ENCODE measurements at places on chromosomes 7 and 10.
A peak's percentile ranks its signal among the peaks of the same experiment; 100 is the strongest.

DNA sequence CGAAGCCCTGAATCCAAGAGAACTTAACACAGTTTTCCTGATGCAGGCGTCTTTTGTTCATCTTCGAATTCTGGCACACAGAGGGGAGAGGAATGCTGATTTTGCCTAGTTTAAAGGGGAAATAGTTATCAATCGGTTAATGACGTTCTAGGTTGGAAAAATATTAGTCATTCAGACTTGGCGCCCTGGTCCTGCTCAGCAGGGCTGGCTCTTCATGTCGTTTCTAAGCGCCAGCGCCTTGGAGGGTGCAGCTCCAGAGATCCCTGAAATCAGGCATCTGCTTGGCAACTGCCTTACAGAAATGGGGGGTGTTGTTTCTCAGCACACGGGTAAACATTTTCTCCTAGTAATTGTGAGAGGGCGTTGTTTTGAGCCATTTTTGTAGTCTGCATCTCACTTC is 1.3 kb upstream of the PRTFDC1 start:
- DNase-seq, result peak; percentile 73

DNA sequence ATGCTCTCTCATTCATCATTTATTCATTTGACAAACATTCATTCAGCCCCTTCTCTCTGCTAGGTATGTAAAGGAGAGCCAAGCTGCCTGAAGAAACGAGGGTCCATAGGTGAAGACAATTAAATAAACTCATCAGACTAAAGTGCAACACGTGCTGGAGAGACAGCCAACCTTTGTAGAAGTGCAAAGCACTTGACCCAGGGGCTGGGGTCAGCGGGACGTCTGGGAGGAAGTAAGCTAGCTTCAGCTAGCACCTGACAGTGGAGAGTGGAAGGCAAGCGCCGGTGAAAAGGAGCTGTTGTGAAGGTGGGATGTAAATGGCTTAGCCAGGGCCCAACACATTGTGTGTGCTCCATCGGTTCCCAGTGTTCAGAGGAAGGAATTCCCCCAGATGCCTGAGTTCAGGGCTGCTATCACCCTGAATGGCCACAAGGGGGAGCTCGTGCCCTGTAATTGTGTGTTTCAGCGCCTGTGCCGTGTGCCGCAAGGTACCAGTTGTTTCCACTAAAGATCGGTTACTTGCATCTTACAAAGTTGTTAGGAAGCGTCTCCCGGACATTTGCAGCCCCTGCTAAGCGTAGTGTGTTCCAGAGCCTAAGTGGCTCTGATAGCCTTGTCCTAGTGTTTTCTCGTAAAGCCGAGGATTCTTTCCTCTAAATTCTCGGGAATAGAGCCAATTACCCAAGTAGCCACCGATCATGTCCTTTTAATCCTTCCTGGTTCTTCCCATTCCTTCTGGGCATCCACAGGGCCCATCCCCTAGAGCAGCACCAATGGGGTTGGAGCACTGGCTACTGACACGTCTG is 30.6 kb downstream of the TLX1 start:
- DNase-seq, result peak; percentile 71

- no peak for DNase-seq
Observed at GRCh38 chr7:22181663-22182062, 175.3 kb downstream of the RAPGEF5 start.

- DNase-seq, result no peak
Observed at GRCh38 chr7:129751916-129752315, 140.4 kb downstream of the NRF1 start.

DNA sequence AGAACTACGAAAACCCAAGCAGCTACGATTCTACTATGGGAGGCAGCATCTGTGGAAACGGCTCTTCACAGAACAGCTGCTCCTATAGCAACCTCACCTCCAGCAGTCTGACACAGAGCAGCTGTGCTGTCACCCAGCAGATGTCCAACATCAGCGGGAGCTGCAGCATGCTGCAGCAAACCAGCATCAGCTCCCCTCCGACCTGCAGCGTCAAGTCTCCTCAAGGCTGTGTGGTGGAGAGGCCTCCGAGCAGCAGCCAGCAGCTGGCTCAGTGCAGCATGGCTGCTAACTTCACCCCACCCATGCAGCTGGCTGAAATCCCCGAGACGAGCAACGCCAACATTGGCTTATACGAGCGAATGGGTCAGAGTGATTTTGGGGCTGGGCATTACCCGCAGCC is 81.6 kb upstream of the SAMD8 start:
- no peak for DNase-seq

- peak; percentile 40 for DNase-seq
Observed at GRCh38 chr10:22341190-22341925, 3.9 kb upstream of the SPAG6 start.

DNA sequence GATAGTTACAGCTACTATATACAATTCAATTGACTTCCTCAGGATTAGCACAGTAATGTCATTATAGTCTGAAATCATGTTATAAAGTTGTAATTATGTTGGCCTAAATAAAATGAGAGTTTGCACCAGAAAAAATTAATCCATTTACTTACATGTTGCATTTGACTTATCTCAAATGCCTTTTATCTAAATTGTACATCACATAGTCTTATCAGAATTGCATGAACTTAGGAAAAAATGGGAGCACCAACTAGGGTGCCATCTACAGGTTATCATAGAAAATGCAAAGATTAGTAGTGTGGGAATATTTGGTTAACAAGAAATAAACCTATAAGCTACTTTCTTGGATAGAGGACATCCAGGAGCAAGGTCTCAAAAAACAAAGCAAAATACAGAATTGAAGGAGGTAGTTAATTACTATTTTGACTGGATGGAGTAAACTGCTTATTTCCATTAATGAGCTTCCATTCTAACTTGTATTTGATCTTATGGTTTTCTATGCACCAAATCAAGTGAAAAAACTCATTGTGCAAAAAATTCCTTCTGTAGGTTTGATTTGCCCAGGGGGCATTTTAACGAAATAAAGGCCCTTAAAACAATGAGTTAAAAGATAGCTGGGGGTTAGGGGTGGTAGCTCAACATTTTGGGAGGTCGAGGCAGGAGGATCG is 60.0 kb upstream of the ORC5 start:
- peak; percentile 51 for DNase-seq

DNA sequence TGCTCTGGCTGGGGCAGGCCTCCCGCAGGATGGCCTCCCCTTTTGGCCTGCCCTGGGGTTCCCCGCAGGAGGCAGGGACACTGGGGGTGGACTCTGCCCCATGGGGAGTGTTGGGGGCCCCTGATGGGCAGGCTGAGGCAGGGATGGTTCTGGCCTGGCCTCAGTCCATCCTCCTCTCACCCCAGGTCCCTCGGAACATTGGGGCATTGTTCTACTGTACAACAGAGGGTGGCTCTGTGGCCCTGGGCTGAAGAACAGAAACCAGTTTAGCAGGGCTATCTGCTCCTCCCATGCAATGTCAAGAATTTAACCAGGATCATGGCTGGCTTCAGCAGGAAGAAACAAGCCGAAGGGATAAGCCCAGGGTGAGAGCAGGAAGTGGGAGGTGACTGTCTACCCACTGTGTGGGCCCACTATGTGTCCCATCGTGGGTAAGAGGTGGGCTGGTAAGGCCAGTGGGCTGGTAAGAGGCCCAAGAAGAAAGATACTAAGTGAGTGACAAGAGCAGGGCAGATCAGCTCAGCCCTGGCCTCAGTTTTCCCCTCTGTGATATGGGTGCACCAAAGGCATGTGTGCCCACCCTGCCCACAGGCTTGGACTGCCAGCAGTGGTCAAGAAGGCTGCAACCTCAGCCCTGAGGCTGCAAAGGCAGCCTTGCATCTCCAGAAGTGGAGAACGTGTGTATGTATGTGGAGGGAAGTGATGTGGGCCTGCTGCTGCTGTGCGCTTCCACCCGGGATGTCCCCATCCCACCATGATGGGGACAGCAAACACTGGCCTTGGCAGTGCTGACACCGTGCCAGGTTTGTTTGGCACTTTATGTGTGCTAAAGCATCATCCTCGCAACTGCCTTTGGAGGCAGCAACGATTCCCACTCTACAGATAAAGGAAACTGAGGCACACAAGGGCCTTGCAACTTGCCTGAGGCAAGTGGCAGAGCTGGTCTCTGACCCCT is 138.9 kb downstream of the SH3PXD2A start:
- DNase-seq, result no peak

GRCh38 chr10:27646194-27646593 is 99.4 kb downstream of the MKX start:
- DNase-seq, result peak; percentile 74

DNA sequence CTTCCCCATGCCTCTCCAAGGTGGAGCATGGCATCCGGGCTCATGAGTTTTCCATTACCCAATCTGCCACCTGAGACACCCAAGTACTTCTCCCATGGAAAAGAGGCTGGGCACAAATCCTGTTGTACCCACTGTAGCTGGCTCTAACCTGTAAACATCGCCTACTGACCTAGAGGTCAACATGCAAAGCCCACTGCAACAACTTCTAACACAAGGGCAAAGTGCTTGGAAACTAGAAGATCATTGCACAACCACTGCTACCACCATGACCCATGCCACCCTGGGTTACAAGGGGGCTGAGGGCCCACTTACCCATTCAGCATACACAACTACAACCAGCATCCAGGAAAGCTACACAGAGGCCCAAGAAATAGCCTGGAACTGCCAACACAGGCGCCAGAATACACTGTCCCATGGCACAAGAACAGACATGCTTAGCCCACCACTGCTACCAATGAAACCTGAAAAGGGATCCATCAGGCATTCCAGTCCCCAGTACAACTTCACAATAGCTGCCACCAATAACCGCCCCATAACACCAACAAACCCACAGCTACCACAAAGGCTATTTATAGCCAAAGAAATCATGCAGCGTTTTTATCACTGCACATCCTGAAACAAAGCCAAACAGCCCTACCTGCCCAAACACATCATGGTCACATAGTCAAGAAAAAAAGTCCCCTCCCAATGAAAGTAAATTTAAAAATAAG is 63.4 kb downstream of the RNF32 start:
- DNase-seq, result no peak

DNA sequence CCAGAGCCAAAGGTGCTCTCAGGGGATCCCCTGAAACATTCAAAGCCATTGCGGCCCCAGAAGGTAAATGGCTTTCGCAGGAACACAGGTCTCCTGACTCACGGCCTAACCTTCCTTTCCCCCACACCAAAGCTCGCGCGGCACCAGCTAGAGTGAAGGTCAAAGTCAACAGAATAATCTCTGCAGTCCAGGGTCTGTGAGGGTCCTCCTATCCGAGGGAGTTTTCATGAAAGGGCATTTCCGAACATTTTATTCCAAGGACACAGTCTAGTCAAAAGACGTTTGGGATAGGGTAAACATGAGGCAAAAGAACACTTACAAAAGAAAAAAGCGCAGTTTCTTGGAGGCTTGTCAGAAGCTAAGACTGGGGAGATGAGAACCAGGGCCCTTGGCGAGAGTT is 559 bp upstream of the STEAP2 start:
- no peak for DNase-seq

- DNase-seq, result no peak
Observed at GRCh38 chr10:28302012-28302637, 739 bp downstream of the MPP7 start.

DNA sequence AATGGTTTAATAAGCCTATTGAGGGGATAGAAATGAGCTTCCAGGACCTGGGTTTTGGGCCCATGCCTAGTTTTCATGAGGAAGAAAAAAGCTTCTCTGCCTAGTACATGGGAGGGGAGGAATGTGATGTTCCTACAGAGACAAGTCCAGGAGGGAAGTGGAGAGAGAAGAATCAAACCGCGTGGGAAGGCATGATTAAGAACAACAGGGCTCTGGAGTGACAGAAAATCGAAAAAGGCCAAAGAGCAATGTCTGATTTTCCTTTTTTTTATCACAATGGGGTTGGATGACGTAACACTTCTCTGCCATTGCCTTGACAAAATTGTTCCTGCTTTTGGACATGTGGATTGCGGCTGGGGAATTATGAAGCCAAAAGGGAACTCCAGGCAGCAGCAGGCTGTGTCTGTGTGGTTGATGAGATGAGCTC is 258.6 kb downstream of the CXCL12 start:
- DNase-seq, result no peak

- no peak for DNase-seq
Observed at GRCh38 chr7:29527505-29528108, 36.0 kb upstream of the PRR15 start.

DNA sequence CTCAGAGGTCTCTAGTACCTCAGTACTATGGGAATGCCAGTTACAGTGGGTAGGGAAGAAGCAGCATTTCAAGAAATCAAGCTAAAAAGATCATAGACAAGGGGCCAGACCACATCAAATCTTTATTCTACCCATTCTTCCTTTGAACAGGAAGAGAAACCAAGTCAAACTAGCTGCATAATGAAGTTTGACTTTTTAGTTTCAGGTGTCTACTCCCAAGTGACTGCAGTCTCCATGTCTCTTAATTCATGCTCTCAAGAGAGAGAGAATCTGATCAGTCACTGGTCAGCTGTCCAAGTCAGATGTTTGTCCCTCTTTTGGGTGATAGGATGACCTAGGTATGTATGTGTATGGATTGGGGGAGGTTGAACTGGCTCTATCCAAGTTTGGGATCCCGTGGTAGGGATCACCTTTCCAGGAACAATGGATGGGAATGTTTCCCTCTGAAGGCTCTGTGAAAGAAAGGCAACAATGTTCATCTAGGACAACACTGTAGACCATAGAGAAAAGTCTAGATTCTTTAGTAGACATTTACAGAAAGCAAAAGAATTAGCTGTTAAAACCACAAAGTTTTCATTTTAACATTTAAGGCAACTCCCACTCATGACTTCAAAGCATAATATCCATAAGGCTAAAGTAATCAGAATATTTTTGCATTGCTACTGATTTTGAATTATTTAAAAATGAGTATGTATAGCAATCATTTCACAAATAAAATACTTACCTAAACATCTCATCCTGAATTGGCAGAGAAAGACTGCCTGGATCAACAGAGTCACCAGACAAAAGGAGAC is 30.1 kb upstream of the PRTFDC1 start:
- DNase-seq, result no peak

- DNase-seq, result peak; percentile 51
Observed at GRCh38 chr7:108418946-108419345, 37.3 kb downstream of the NRCAM start.

GRCh38 chr7:134328900-134329299 is 12.2 kb upstream of the SLC35B4 start:
- no peak for DNase-seq

- DNase-seq, result no peak
Observed at GRCh38 chr7:137747359-137748031, 99.3 kb downstream of the DGKI start.

- no peak for DNase-seq
Observed at GRCh38 chr10:104096692-104097091, 11.0 kb upstream of the COL17A1 start.

- DNase-seq, result no peak
Observed at GRCh38 chr7:22662036-22662435, 65.0 kb upstream of the IL6 start.

GRCh38 chr7:127366680-127367079 is 25.8 kb downstream of the ZNF800 start:
- DNase-seq, result no peak

GRCh38 chr10:44380829-44381600 is 3.9 kb downstream of the CXCL12 start:
- DNase-seq, result no peak

Data from fibroblast of mammary gland (primary cell).